ENCODE measurements at places on chromosomes 7 and 10.

DNA sequence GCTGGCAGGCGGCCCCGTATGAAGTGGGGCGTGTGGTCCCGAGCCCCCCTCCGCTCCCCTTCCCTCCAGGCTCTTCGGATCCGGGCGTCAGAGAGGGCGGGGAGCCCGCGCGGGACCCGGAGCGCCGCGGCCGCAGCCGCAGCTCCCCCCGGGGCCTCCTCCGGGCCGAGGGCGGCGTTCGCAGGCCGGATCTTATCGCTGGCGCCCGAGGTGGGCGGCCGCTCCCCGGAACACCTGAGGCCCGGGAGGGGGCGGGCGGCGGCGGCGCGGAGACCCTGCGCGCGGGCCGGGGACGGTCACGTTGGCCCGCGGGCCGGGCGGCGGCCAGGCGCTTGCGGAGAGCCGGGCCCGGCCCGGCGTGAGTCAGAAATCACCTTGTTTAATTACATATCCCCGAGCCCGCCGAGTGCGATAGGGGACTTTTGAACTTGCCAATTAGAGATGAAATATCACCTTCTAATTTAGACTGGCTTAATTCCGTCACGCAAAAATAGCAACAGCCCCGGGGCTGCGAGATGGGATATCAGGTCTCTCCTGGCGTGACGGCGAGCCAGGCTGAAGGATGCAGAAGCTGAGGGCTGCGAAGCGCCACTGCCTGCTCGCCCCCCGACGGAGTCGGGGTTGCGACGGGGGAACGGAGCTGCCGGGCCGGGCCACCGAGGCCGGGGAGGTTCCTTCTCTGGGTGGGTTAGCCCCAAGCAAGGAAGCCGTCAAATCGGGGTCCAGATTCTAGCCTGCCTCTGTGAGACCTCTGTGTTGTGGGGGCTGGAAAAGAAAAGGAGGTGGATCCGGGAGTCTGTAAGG is 43.4 kb downstream of the LDB3 start:
- DNase-seq, result peak; percentile 52

DNA sequence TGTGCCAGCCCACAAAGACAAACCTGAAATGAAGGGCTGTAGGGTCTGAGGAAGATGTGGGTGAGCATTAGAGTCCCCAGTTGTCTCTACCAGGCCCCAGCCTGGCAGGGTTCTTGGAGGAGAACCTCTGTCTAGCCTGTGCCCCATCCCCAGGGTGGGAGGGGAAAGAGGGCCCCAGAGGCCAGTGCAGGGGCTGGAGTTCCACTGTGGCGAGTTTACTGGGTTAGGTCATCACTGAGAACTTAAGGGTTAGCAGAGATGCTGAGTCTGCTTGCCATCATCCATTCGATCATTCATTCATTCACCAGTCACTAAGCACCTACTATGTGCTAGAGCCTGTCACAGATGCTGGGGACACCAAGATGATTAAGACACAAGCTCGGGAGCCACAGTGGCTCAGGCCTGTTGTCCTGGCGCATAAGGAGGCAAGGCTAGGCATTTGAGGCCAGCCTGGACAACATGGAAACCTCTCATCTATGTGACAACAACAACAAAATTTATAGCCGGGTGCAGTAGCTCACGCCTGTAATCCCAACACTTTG is 2.6 kb downstream of the ANKRD2 start:
- peak; percentile 13 for DNase-seq

DNA sequence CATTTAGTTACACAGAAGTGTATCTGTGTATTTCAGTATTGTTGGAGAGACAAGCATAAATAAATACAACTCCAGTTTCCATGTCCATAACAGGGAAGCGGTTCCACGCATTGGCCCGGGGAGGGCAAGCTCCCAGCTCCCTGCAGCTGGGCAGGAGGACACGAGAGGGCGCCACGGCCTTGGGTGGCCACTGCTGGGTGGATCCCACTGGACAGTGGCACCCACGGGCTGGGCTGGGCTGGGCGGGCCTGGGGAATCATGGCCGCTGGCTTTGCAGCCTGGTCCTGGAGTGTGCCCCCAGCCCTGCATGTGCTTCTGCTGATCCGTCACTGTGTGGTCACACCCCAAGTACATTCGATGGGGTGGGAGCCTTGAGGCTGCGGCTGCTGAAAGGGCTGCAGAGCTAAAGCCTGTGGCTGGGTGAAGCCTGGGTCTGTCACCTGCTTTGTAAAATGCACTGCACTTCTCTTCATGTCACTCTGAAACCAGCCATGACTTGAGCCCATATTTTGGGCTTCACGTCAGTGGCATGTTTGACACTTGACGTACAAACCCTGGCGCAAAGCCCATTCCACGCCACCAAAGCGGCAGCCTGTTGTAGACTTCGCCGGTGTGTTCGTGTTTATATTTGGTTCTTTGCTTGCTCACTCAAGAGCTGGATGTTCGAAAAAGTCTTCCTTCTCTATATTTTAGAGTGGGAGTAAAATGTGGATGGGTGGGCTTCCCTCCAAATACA is 27.5 kb downstream of the LRRC27 start:
- DNase-seq, result no peak

DNA sequence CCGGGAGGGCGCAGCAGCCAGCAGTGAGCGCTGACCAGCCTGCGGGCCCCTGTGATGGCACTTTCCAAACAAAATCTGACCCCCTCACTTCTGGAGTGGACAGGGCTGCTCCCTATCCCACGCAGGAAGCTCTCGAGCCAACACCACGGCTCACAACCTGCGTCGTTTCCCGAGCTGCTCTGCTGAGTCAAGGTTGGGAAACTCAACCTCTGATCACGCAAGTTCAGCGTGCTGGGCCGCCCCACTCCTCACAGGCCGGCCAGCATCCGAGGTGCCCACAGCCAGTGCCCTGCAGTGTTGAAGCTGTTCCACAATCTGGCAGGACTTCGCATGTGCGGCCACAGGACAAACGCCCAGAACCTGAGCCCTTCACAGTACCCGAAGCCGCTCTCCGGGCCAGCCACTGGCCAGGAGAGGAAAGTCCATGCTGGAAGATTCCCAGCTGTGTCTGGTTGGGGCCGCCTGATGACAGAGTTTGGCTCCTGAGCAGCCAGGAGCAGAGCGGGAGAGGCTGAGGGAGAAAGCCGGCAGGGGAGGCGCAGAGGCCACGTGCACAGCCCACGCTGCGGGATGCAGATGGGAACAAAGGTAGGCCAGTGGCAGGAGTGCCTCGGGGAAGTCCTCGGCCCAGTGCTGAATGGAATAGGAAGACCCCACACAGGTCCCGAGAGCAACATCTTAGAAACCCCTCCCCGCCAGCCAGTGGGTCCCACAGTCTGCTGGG is 263.3 kb upstream of the TCERG1L start:
- DNase-seq, result no peak

- DNase-seq, result peak; percentile 85
Observed at GRCh38 chr7:79282070-79282694, 171.3 kb downstream of the MAGI2 start.

GRCh38 chr7:5450549-5451327 is 27.1 kb upstream of the TNRC18 start:
- DNase-seq, result peak; percentile 49

DNA sequence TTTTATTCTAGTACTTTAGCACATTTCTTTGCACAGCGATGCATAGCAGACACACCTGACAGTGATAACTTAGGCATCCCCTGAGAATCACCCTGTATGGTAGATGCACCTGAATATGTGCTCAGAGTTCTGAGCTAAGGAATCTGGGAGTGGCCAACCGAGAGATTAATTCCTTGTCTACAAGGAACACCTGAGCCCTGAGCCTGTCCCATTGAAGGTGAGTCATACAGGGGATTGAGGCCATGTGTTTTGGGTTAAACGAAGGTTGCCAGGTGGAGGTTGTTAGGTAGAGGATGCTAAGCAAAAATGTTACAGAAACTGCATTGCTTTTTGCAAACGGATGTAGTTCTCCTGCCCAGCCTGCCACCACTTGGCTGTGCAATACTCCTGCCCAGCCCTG is 128.9 kb downstream of the AMPH start:
- no peak for DNase-seq

DNA sequence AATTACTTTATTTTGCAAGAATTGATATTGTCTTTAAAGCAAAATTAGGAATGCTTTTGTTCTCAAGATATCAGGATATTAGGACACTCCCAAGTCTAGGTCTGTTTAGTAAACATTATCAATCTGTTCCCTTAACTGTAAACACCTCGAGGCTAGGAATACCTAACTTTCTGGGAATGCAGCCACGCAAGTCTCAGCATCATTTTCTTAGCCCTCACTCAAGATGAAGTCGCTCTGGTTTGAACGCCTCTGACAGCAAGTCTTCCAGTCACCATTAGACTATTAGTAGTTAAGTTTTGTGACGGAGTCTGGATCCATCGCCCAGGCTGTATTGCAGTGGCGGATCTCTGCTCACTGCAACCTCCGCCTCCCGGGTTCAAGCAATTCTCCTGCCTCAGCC is 128.0 kb upstream of the MYO3A start:
- no peak for DNase-seq

- DNase-seq, result peak; percentile 24
Observed at GRCh38 chr7:30859940-30860496, 51.6 kb upstream of the AQP1 start.

- no peak for DNase-seq
Observed at GRCh38 chr7:69885431-69885830, 287.2 kb downstream of the AUTS2 start.

- DNase-seq, result no peak
Observed at GRCh38 chr10:71427246-71427645, 30.5 kb downstream of the CDH23 start.

DNA sequence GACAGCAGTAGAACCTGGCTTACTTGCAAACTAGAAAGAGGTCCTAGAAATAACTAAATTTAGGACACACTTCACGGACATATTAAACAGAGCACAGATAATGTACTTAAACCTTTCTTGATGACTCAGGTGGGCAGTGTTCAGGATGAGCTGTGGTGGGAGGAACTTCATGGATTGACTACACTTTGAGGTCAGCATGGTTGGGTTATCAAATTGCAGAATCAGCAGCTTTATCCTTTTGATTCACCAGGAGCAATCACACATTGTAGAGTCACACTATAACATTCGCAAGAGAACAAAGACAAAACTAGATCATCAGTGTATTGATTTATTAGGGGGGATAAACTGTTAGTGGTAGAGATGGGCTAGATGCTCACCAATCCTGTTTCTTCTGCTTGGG is 38.6 kb upstream of the AGK start:
- DNase-seq, result no peak

GRCh38 chr10:79202188-79203013 is 133.6 kb downstream of the ZMIZ1 start:
- peak; percentile 37 for DNase-seq

DNA sequence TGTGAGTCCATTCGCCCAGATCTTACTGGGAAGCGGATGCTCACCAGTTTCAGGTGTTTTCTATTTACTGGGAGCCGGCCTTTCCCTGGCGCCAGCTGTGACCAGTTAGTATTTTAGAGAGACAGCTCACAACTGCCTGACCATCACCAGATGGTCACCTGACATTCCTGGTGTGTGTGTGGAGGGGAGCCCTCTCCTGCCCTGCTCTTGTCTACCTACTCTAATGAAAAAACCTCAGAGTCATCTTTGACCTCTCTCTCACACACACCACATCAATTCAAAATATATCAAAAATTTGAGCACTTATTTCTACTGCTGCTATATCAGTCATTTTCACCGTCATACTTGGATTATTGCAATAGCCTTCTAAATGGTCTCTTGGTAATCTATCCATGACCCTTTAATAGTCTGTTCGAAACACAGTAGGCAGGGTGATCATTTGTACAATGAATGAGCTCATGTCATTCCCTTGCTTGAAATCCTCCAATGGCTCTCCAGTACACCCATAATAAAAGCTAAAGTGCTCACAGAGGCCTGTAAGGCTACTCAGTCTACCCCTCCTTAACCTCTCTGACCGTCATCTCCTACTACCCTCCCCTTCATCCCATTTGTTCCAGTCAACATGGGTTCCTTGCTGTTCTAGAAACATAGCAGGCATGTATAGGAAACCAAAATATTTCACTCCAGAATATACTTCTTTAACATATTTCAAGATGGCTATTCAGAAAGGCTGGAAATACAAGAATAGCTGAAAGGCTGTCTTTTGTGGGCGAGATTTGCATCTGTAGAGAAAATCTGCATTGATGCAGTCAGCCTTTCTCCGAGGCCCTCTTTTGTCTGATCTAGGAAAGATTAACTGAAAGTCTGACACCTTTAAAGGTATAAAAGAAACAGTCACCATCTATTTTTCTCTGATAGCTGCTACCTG is 17.5 kb upstream of the NT5C3A start:
- DNase-seq, result no peak

- DNase-seq, result no peak
Observed at GRCh38 chr7:27739301-27739908, 557 bp upstream of the TAX1BP1 start.

DNA sequence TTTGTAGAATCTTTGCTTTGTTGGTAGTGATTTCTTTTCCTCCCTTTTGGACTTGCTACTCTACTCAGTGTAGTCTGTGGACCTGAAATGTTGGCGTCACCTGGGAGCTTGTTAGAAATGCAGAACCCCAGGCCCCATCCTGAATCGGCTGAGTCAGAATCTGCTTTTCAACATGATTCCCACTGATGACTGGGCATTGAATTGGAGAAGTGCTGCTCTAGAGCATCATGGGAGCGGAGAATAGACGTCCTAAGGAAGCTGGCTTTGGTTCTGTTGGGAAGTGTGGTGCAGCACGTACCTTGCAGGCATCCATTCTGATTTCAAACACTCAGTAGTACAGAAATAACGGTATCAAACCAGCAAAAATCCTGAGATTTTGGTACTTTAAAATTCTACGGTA is 54.7 kb downstream of the RBM33 start:
- no peak for DNase-seq

All from fibroblast of skin of right quadriceps (primary cell).